Osteoblast (primary cell): ENCODE measurements at places on chromosomes 11 and 22. TPM values are rescaled to one million over a fixed set of nuclear protein-coding genes. Genes with fewer than 3 reads are reported as not detected.
A peak's percentile ranks its signal among the peaks of the same experiment; 100 is the strongest.

- no peak for DNase-seq
Observed at GRCh38 chr11:78069465-78069864, 5.8 kb downstream of the THRSP start.

GRCh38 chr11:7020183-7020917 is at the start of the genes NLRP14 and ZNF214:
NLRP14 (plus strand) TSS chr11:7020479; CDS start chr11:7038587, 18,108 bp downstream.
ZNF214 (minus strand) TSS chr11:7020346; CDS start chr11:7002835, 17,511 bp downstream.
- peak; percentile 94 for DNase-seq

DNA sequence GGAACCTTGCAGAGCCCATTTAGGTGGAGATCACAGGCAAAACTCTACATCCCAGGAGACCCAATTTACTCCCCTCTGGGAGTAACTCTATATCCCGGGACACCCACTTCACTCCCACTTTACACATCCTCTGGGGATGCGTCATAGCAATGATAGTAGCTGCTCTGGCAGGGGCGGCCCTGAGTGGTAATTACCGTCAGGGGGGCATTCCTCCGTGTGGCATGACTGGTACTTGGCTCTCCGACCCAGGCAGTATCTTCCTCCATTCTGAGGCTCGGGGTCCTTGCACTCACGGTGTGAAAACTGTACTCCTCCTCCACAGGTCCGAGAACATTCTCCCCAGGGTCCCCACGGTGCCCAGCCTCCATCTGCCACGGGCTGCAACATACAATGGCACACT is 17.2 kb downstream of the ADAMTS8 start:
- DNase-seq, result no peak

DNA sequence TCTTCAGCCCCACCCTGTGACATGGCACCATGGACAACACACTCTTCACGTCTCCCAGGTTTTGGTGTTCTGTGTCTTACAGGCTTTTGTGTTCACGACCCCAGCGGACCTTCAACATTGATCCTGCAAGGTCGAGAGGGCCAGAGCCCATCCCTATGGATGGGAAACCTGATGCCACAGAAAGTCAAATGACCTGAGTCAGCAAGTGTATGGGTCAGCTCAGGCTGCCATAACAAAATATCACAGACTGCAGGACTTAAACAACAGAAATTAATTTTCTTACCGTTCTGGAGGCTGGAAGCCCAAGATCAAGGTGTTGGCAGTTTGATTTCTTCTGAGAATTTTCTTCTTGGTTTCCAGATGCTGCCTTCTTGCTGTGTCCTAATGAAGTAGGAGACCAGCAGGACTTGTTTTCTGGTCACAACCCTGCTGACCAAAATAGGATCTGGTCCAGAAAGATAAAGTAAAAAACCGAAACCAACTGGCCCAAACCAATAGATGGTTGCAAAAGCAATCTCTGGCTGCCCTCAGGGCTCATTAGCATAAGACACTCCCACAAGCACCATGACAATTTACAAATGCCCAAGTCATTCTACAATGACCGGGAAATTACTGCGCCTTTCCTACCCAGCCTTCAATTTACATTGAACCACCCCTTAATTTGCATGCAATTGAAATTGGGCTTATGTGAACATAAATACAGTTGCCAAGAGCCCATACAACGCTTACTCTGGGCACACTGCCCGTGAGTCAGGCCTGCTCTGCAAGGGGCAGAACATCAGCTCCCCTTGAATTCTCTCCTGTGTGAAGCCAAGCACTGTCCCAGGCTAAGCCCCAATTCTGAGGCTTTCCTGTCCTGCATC is 113.9 kb downstream of the RPS6KA4 start:
- DNase-seq, result no peak

GRCh38 chr22:24271386-24271854 is 789 bp downstream of the SPECC1L start:
- DNase-seq, result no peak

DNA sequence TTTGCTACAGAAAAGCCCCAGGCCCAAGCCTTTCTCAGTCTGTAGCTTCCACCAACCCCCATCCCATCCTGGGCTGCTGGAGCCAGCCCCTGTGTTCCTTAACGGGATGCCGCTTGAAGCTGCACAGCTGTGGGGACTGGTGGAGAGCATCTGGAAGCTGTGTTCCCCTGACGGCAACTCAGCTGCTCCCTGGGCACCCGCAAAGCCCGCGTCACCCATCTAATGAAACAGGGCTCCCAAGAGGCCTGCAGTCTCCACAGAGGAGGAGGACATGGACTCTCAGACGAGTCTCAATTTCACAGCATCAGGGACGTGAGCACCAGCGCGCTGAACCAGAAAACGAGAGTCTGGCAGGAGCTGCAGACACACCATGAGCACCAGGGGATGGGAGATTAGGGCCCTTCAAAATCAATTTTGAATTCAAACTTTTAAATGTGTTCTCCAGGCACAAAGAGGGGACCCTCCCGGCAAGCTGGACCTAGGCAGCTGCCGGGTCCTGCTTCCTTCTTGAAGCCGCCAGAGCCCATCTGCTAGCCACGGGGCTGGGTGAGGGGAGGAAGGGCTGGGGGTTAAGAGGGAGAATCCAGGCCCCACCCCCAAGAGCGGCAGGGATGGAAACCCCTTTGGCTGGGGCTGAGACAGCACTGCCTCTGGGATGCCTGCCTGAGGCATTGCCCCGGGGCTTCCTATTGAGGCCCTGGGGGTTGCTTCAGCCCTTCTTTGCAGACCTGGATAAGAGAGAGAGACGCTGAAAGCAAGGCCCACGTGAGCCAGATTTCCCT is 21.0 kb downstream of the LMO1 start:
- DNase-seq, result peak; percentile 38

DNA sequence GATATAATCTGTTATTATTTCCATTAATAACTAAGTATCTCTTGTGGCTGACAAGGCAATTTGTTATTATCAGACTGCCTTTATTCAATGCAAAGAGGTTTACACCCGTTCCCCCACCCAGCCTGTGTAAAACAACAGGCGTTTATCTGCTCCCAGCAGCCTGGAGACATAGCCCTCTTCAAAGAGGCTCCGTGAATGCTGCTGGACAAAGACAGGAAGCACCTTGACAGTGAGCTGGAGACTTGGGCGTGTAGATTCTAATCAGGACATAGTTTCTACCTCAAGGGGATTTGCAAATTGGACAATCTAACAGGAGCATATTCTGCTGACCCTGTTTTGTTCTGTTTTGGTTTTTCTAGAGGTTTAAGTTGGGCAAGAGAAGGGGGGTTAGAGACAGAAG is 733.0 kb upstream of the KIRREL3 start:
- DNase-seq, result no peak

GRCh38 chr11:122304973-122305372 is 189.0 kb upstream of the BLID start:
- no peak for DNase-seq

DNA sequence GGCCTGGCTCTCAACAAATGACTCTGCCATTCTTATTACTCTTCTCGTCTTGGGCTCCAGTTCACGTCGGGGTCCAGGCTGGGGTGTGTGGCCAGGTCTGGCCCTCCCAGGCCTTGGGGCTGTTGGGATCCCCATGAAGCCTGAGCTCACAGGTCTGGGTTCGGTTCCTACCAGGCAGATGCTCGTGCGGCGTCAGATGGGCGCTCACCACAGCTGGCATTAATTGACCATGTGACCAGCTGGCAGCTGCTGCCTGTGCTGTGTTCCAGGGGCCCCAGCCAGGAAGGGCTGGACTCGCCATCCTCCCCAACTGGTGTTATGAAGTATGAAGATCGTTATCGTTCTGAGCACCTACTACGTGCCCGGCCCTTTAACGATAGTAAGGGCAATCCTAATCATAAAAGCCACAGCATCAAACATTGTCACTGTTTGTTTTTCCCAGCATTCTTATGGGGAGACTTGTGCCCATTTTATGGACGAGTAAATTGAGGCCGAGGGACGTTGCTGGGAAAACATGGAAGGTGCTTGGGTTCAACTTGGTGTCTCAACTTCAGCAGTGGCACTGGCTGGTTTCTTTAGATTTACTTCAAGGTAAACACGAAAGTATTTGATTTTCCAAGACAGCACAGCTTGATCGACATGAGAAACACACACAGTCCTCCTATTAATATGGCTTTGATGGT is 26.8 kb upstream of the CACNG2 start:
- DNase-seq, result no peak

DNA sequence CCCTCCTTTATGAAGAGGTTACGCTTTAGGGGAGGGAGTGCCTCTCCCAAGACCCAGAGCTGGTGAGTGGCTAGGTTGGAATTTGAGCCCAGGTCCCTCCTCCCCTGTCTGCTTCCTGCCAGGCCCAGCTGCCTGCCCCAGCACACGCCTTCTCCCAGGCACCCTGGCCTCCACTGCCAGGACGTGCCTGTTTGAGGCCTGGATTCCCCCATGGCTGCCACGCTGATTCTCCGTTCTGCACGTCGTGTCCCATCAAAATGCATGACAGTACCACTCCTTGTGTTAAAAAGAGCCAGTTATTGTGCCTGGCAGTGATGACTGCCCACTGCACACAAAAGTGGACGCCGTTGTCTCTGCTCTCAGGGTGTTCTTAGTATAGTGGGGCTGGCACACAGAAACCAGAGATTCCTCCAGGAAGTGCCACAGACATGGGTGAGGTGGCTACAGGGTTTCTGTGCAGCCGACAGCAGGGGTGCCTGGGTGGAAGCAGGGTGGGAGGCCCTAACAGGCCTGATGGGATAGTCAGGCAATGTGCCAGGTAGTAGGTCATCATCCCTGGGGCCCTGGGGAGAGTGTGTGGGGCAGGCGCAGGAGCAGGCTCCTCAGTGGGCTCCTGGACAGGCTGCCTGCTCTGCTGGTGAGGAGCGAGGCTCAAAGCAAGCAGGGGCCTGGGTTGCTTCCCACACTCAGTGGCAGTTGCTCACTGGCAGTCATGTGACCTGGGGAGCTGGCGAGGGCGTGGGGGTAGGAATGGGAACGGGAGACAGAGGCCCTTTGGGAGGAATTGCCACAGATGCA is 24.2 kb downstream of the MED15 start:
- DNase-seq, result peak; percentile 94

GRCh38 chr22:20273758-20274181 is 5.7 kb upstream of the RTN4R start:
- DNase-seq, result no peak

- peak; percentile 85 for DNase-seq
Observed at GRCh38 chr22:24758164-24758799, 16.2 kb downstream of the PIWIL3 start.

DNA sequence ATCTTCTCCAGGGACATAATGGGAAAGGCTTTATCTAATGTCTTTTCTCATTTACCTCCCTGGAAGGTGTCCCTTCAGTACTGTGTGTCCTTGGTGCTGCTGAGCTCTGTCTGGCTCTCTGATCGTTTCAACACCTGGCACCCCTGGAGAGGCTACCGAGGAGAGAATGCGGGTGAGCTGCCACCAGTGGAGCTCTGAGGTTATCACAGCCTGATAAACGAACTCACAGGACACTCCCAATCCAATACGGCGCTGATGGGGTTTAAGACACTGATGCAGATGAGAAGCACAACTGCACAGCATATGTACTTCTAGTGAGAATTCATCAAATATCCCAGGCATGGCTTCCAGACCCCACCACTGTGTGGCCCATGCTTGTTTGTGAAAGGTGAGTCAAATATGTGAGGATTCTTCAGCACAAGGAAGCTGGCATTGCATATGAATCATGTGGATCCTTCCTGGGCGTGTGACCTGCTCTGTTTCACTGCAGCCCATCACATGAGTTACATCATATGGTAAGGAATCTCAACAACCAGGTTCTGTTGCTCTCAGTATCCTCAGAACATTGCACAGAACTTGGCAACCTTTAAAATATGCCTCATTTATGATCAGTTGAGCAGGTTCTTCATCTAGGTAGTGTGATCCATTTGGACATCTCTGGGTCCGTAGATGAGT is 34.8 kb upstream of the VWA5A start:
- no peak for DNase-seq

DNA sequence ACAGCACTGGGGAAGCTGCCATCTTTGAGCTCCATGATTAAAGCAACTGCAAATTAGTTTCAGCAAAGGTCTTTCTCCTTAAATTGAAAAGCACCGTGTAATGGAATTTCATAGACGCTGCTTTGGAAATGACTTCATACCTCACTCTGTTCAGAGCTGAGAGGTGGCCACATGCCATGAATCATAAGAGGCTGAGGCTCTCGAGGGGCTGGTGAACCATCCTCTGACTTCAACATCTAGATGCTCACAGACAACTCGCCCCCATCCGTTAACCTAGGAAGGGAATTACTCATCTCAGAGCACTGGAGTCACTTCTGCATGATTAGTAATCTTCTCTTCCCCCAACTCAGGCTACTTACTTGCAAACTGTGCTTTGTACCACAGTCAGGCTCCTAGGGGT is 122.3 kb downstream of the RCN1 start:
- DNase-seq, result peak; percentile 75

- no peak for DNase-seq
Observed at GRCh38 chr11:119590651-119591351, 138.2 kb downstream of the NECTIN1 start.

GRCh38 chr22:46905834-46906233 is 143.4 kb downstream of the TBC1D22A start:
- DNase-seq, result no peak

- peak; percentile 10 for DNase-seq
Observed at GRCh38 chr11:116958246-116958645, 120.8 kb upstream of the APOA1 start.

GRCh38 chr22:31630331-31631329 is 31.4 kb downstream of the PISD start:
- DNase-seq, result peak; percentile 99

- no peak for DNase-seq
Observed at GRCh38 chr11:47087801-47088200, 88.9 kb downstream of the ARFGAP2 start.

DNA sequence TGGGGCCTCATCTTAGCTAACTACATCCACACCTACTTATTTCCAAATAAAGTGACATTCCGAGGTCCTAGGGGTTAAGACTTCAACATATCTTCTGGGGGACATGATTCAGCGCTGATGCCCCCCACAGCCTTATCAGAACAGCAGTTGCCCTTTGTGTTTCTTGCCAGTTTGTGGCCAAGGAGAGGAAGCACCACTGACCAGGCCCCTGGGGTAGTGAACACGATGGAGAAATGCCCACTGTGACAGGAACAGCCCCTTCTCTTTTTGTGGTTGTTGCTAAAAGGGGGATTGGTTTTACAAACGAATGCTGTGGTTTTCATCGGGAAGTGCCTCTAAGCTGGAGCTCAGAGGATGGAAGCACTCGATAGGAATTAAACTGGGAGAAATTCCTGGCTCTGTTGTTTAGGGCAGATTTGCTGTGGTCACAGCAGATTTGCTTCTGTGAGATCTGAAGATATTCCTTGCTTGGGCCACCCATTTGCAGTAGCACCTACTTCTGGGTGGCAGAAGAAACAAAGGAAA is 88.8 kb downstream of the ABTB2 start:
- no peak for DNase-seq

GRCh38 chr11:111878385-111878848 is 548 bp downstream of the FDXACB1 start:
- no peak for DNase-seq

GRCh38 chr22:47996446-47996857 is 1234.0 kb downstream of the TBC1D22A start:
- no peak for DNase-seq

- DNase-seq, result no peak
Observed at GRCh38 chr22:21446128-21446826, 20.9 kb upstream of the TMEM191C start.

The SLC7A4 gene
- total RNA-seq, result under 0.01 and 0.36 TPM in 2 replicates

The RIMBP3B gene
- total RNA-seq, result 0.29 TPM in 1 of 2 replicates, not detected in the other

The TNNI2 gene
- not detected in 2 replicates for total RNA-seq

The TRIM68 gene
- 13.6 and 17.7 TPM in 2 replicates for total RNA-seq

The KCNJ11 gene
- under 0.01 TPM in 1 of 2 replicates, not detected in the other for total RNA-seq

The FOXR1 gene
- not detected in 2 replicates for total RNA-seq

The C22orf42 gene
- total RNA-seq, result not detected in 2 replicates

The SLC5A12 gene
- total RNA-seq, result 0.36 and 0.88 TPM in 2 replicates

The C11orf21 gene
- total RNA-seq, result 0.29 and 0.36 TPM in 2 replicates

The KIF18A gene
- total RNA-seq, result 4.0 and 5.0 TPM in 2 replicates

The GLYATL1 gene
- 0.29 TPM in 1 of 2 replicates, not detected in the other for total RNA-seq

The OR52N4 gene
- not detected in 2 replicates for total RNA-seq

The DDX25 gene
- total RNA-seq, result under 0.01 TPM in 1 of 2 replicates, not detected in the other

The LIN7C gene
- total RNA-seq, result 61.0 and 69.5 TPM in 2 replicates

The IGF2 gene
- total RNA-seq, result 53.9 and 68.8 TPM in 2 replicates
